Pulmonary artery endothelial cell (primary cell): ENCODE measurements at places on chromosomes 11 and 22. TPM values are rescaled to one million over a fixed set of nuclear protein-coding genes. Genes with fewer than 3 reads are reported as not detected.
A peak's percentile ranks its signal among the peaks of the same experiment; 100 is the strongest.

DNA sequence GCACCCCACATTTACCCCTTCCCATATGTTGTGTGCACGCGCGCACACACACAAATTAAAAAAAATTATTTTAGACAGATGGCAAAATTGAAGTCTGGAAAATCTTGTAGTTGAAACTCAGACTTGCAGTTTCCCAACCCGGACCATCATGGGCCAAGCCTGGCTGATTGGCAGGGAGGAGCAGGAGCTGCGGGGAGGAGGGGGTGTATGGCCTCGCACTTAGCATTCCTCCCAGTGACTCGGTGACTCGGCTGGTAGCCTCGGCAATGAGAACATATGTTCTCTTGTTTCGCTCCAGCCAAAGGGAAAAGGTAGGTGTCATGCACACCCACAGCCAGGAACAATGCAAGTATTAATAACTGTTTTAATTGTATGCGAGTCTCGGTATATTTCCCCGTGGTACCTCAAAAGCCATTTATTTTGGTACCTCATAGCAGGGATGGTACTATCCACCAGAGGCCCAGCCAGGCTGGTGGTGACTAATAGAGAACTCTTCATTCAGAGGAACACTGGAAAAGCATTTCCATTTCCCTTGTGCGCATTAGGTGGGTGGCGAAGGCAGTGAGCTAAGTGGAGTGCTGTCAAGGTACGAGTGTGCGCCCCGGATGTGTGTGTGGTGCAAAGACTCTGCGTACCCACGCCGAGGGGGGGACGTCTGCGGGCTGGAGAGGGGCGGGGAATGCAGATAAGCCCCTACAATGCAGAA, 92.5 kb downstream of the DSCAML1 start:
- DNase-seq: no peak

The KRTAP5-8 gene
- not detected in 2 replicates for total RNA-seq

DNA sequence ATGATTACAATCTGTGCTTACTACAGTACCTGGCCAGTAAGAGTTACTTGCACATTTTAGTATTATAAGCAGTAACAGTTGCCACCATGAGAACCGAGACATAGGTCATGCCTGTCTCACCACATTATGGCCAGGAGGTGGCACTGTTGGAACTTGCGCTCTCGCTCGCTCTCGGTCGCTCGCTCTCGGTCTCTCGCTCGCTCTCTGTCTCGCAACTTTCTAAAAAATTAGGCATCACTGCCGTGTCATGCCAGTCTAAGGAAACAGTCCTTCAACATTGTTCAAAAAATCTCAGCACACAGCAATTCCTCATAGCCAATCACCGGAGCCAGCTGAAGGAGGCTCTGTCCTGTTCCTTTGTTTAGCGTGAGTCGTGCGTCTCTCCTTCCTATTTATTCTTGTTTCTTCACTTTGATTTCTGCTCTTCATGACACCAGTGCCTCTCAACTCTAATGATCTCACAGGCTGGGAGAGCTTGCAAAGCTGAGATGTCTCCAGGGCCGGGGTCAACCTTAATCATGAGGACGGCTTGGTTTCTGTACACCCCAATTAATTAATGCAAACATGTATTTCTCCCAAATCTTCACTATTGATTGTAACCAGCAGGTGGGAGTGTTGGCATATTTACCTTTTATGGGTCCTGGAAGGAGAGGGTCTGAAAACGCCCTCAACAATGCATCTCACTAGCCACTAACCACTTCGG, 6.3 kb upstream of the ADAMTS8 start:
- peak; percentile 40 for DNase-seq

- no peak for DNase-seq
Measured at GRCh38 chr11:16605389-16605893, 133.0 kb upstream of the C11orf58 start.

DNA sequence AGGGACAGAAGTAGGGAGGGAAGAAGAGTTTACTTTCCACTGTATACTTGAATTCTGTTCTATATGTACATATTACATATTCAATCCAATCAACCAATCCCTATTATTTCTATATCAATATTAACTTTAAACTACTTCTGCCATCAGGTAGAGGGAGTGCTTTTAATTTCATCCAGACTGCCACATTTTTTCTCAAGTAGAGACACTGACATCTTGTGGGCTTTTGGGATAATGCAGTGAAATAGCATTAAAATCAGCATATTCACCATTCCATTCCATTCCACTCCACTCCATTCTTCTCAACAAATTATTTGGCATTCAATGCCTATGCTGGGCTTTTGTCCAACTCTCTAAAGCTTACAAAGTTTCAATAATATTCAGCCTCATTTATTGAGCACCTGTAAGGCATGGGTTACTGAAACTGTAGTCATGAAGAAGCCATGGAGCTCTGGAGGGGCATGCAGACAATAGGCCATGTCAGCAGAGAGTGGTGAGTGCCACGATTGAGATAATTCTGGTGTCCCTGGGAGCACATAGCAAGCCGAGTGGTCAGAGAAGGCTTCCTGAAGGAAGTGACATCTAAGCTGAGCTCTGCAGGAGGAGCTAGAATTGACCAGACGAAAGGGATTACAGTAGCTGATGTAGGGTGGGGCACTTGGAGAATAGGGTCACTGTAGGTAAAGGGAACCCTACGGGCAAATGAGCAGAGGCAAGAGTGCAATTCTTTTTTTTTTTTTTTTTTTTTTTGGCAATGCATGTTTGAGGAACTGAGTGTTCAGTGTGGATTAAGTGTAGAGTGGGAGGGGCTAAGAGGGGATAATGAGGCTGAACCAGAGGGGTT, 12.8 kb upstream of the CLPB start:
- no peak for DNase-seq

The CLMP gene
- 2.3 and 12.3 TPM in 2 replicates for total RNA-seq

DNA sequence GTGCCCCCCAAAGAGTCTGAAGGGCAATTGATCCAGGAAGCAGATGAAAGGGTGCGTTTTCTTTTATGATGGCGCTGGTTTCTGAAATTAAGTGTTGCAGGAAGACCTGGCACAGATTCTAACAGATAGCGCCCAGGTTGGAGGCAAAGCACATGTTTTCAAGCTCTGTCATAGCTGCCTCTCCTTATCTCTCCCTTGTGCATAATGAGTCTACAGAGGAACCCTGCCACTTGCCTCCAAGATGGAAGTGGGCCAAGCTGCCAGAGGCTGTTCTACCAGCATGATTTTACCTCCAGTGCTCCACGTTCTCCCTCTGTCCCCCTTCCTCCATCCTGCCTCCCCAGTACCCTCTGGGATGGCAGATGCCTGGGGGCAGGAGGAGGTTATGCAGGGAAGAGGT, 30.0 kb upstream of the TLCD5 start:
- no peak for DNase-seq

GRCh38 chr11:86940122-86940777, 14.9 kb downstream of the FZD4 start:
- no peak for DNase-seq

GRCh38 chr11:28632338-28632737, 524.1 kb downstream of the METTL15 start:
- no peak for DNase-seq

DNA sequence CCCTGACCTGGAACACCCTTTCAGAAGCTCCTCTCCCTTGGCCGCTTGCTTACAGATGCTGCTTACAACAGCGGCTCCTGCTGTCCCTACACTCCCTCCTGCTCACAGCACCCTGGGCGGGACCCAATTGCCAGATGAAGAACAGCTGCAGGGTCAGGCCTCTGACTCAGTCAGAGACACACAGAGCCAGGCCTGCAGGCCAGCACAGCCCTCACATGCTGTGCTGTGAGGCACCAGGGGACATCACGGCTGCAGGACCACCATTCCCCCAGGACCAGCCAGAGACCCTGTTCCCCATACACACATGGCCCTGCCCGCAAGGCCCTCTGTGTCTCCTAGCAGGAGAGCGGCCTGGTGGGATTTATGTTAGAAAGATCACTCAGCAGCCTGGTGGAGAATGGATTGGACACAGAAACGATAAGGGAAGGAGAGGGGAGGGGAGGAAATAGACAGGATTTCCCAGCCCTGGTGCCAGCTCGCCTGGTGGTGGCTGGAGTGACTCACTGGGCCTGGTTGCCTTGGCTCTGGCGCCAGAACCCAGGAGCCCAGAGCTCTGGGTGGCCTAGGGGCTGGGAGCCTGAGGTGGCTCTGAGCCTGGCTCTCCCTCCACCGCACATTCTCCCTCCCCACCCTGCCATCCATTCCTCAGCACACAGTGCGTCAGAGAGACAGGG, 6.7 kb downstream of the CAPN5 start:
- DNase-seq: peak; percentile 64

The SLC35F2 gene
- total RNA-seq: 63.5 and 80.1 TPM in 2 replicates

- no peak for DNase-seq
Measured at GRCh38 chr11:15123849-15124248, 9.1 kb downstream of the INSC start.

DNA sequence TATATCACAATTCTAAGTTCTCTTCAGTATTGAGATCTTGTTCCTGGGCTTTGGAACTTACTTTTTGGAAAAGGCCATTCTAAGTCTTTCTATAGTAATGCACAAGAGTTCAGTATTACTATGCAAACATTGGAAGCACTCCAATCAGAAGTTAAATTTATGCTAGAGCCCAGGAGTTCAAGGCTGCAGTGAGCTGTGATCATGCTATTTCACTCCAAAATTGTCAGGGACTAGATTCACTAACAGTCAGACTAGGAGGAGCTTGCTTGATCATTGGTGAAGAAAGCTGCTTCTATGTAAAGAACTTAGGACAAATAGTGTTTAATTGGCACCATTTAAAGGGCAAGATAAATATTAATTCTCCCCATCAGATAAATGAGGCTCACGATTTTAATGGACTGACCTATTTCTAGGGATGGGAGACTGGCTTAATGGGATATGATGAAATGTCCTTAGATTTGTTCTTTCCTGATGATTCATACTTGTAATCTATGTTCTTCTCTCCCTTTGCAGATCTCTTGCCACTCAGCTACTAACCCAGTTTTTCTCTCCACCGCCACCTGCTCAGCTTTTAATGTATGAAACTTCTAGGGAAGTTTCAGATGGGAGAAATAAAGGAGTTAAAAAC, 32.6 kb upstream of the TMEM123 start:
- no peak for DNase-seq

The OR52E6 gene
- total RNA-seq: not detected in 2 replicates

The DDIAS gene
- 10.8 and 11.1 TPM in 2 replicates for total RNA-seq

- DNase-seq: no peak
Measured at GRCh38 chr22:26435327-26436093, 6.5 kb downstream of the ASPHD2 start.

The USH1C gene
- total RNA-seq: not detected in 2 replicates

DNA sequence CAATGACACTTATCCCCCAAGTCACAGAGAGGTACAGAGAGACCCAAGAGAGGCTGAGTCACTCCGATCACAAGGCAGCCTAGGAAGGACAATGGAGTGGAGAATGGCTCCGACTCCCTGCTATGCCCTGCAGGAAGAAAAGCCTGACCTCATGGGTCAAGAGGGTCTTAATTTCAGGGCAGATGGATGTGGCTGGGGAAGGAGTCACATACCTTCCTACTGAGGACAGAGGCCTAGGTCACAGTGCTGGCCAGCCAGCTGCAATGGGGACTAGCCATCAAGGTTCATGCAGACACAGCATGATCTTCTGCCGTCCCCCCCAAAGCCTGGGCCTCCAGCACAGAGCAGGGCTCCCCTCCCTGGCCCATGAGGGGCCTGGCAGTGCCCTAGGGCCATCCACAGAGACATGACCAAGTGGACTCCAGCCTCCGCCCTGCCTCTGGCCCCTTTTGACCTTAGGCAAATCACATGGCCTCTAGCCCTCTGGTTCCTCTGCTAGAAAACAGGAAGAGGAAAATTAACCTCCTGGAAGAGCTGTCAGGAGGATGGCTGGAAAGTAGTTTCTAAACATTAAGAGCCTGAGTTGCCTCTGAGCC, 1.8 kb downstream of the ARRB1 start:
- DNase-seq: no peak

- no peak for DNase-seq
Measured at GRCh38 chr11:40867991-40868632, 591.3 kb downstream of the LRRC4C start.

GRCh38 chr11:8260202-8260966, 3.3 kb downstream of the LMO1 start:
- DNase-seq: no peak

DNA sequence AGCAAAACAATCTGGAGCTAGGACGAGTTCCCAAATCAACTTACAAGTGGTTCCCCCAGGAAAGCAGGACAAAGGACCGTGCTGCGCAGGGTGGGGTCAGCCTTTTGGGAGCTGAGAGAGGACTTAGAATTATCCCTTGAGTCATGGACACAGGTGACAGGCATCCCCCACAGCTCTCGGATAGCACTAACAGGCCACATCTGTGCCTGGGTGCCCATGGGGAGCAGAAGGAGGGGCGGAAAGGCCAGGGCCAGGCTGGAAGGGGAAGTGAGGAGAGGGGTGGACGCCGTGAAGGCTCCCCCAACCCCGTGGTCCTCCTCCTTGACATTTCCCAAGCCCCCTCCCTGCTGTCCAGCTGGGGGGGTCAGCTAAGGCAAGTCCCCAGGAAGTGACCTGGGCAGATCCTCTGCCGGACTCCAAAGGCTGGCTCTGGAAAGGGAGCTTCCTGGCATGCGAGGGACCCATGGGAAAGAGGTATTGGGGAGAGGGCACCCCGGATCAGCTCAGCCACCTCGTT, 31.6 kb upstream of the A4GALT start:
- no peak for DNase-seq

- no peak for DNase-seq
Measured at GRCh38 chr11:6572215-6572614, 31.2 kb downstream of the RRP8 start.

DNA sequence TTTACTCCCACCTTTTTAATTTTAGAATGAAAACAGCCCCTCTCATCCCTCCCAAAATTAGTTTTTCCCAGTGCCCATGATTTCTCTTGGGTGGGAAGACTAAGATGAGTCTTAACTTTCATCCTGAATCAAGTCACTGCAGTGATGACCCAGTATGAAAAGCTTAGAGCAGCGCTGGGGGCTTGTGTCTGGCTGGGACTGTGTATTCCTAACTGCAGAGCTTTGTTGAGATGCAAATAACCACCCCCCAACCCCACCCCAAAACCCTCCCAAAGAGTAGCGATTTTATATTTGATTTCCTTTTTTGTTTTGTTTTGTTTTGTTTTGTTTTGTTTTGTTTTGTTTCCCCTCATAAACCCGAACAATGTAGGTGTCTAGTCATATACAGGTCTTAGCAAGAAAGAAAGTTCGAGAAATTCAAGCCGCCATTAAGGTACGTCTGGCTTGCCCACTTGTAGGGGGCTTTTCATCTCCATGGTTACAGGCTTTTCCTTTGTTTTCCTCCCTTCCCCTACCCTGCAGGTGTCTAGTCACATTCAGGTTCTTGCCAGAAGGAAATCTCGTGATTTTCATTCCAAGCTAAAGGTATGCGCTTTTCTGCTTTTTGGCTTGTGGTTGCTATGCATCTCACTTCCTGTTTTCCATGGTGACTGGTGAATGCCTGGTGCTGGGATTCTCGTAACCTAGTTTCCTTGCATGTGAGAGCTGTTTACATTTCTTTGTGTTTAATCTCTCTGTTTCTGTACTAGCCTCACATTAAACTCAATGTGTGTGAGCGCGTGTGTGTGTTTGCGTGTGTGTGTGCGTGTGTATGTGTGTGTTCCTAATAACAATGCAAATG, 144.6 kb upstream of the RASSF10 start:
- peak; percentile 92 for DNase-seq

The FAM111B gene
- total RNA-seq: 18.0 and 30.9 TPM in 2 replicates
